Temporal lobe (tissue), 4 donors: ENCODE measurements at places on chromosomes 6 and 20. TPM values are rescaled to one million over a fixed set of nuclear protein-coding genes. Genes with fewer than 3 reads are reported as not detected.

The AKAP7 gene
- total RNA-seq = 114 TPM

The SLC35B3 gene
- total RNA-seq = 10.1 TPM

The SNAP25 gene
- 113 TPM for total RNA-seq

The SYCP2L gene
- 7.1 TPM for total RNA-seq

The POM121L2 gene
- total RNA-seq = not detected

The CRISP1 gene
- total RNA-seq = not detected

The VWA7 gene
- 0.98 TPM for total RNA-seq

The ZNF184 gene
- total RNA-seq = 22.9 TPM
